ENCODE measurements at places on chromosomes 2 and 18.
A peak's percentile ranks its signal among the peaks of the same experiment; 100 is the strongest.

- no peak overlapping the region for H3K27ac ChIP-seq
- H3K27me3 ChIP-seq, result no peaks in the 10 kb centered on the region
- no peaks in the 10 kb centered on the region for H3K36me3 ChIP-seq
- no peak for DNase-seq
- H3K4me3 ChIP-seq, result no peak overlapping the region
- no peaks in the 10 kb centered on the region for H3K4me1 ChIP-seq
Observed at GRCh38 chr18:75531212-75531850, 103.8 kb upstream of the SMIM21 start.

DNA sequence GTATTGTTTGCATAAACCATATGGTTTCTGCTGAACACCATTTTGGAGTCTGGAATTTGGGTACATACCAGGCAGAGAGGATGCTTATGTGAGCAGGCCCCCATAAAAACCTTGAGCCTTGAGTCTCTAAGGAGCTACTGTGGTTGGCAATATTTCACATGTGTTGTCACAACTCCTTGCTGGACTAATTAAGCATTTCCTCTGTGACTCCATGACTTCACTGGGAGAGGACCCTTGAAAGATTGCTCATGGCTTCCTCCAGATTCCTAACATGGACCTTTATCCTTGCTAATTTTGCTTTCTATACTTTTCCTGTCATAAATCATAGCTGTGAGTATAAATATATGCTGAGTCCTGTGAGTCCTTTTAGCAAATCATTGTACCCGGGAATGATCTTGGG lies 7.6 kb upstream of the COQ10B start:
- no peak for DNase-seq
- no peak overlapping the region for H3K4me3 ChIP-seq
- H3K4me1 ChIP-seq, result no peaks in the 10 kb centered on the region

GRCh38 chr18:79339094-79339908 lies 56.4 kb upstream of the NFATC1 start:
- H3K27ac ChIP-seq, result no peak overlapping the region
- H3K36me3 ChIP-seq, result no peaks in the 10 kb centered on the region
- no peaks in the 10 kb centered on the region for H3K27me3 ChIP-seq
- DNase-seq, result peak; percentile 34
- no peaks in the 10 kb centered on the region for H3K4me1 ChIP-seq

- peaks cover 8% of the 10 kb centered on the region for H3K27me3 ChIP-seq
- H3K4me1 ChIP-seq, result peaks cover 13% of the 10 kb centered on the region
- no peaks in the 10 kb centered on the region for H3K36me3 ChIP-seq
- DNase-seq, result no peak
- H3K4me3 ChIP-seq, result no peak overlapping the region
Observed at GRCh38 chr2:47568164-47568850, 165.4 kb downstream of the MSH2 start.

GRCh38 chr2:225140723-225141122 lies 98.5 kb upstream of the DOCK10 start:
- H3K4me3 ChIP-seq, result no peak overlapping the region
- no peaks in the 10 kb centered on the region for H3K27me3 ChIP-seq
- no peak for DNase-seq
- H3K27ac ChIP-seq, result no peak overlapping the region

- DNase-seq, result no peak
- H3K4me1 ChIP-seq, result no peaks in the 10 kb centered on the region
Observed at GRCh38 chr18:10089881-10090280, 176.1 kb downstream of the VAPA start.

- no peak for DNase-seq
- no peaks in the 10 kb centered on the region for H3K36me3 ChIP-seq
- H3K4me3 ChIP-seq, result no peak overlapping the region
- H3K27me3 ChIP-seq, result no peaks in the 10 kb centered on the region
- H3K27ac ChIP-seq, result no peak overlapping the region
Observed at GRCh38 chr2:231634412-231634811, 41.7 kb downstream of the TEX44 start.

- no peak overlapping the region for H3K4me3 ChIP-seq
- no peaks in the 10 kb centered on the region for H3K4me1 ChIP-seq
- DNase-seq, result no peak
Observed at GRCh38 chr18:53038608-53039007, 698.6 kb downstream of the DCC start.

GRCh38 chr2:118846442-118846952 lies 951 bp downstream of the EN1 start:
- peaks cover 18% of the 10 kb centered on the region for H3K27me3 ChIP-seq
- H3K4me3 ChIP-seq, result peak overlapping the region; percentile 30
- H3K4me1 ChIP-seq, result peaks cover 35% of the 10 kb centered on the region
- H3K36me3 ChIP-seq, result no peaks in the 10 kb centered on the region
- no peak overlapping the region for H3K27ac ChIP-seq

GRCh38 chr2:149901231-149901859 lies 313.8 kb upstream of the MMADHC start:
- H3K27ac ChIP-seq, result no peak overlapping the region
- no peaks in the 10 kb centered on the region for H3K4me1 ChIP-seq
- DNase-seq, result no peak
- no peaks in the 10 kb centered on the region for H3K27me3 ChIP-seq
- H3K4me3 ChIP-seq, result no peak overlapping the region
- no peaks in the 10 kb centered on the region for H3K36me3 ChIP-seq

- no peak for DNase-seq
- H3K36me3 ChIP-seq, result no peaks in the 10 kb centered on the region
- no peak overlapping the region for H3K27ac ChIP-seq
- H3K4me3 ChIP-seq, result no peak overlapping the region
- no peaks in the 10 kb centered on the region for H3K27me3 ChIP-seq
Observed at GRCh38 chr2:19416083-19416482, 57.7 kb upstream of the OSR1 start.

- no peak overlapping the region for H3K4me3 ChIP-seq
- no peak for DNase-seq
- no peaks in the 10 kb centered on the region for H3K36me3 ChIP-seq
- H3K27ac ChIP-seq, result peak overlapping the region; percentile 18
Observed at GRCh38 chr2:188881434-188881833, 92.7 kb upstream of the COL3A1 start.

DNA sequence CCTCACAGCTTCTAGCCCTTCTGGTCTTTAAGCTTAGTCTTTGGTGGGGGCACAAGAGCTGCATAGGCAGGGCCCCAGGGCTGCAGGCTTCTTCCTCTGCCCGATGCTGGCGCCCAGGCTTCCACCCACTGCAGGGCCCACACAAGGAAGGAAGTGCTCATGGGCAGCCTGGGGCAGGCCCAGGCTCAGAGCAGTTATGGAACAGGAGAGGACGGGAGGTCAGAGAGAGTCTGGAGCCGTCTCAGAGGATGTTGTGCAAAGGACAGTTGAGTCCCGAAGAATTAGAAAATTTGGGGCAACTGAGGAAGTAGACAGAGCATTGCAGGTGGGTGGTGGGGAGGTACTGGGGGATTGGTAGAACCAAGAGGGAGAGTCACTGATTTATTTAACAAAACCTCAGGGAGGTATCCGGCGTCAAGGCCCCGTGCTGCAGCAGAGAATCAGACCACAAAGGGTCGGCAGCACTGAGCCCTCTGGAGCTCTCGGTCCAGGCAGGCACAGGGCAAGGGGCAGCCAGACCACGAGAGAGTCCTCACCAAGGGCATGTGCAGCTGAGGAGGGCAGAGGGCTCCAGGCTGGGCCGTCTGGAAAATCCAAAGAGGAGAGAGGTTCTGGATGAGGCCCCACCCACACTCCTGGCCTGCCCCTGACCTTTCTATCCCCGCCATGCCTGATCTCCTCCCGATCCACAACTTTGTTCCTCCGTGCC lies 110.8 kb upstream of the GLI2 start:
- H3K27me3 ChIP-seq, result no peaks in the 10 kb centered on the region
- H3K4me3 ChIP-seq, result no peak overlapping the region
- H3K4me1 ChIP-seq, result no peaks in the 10 kb centered on the region
- no peaks in the 10 kb centered on the region for H3K36me3 ChIP-seq
- DNase-seq, result no peak

All from vagina (tissue), 2 donors.